AG20443 (cell line): ENCODE measurements at places on chromosomes 16 and 17.
A peak's percentile ranks its signal among the peaks of the same experiment; 100 is the strongest.

GRCh38 chr17:82729479-82730260, 5.7 kb upstream of the FN3K start:
- no peak for DNase-seq

GRCh38 chr16:15808071-15808470, 48.8 kb downstream of the MYH11 start:
- no peak for DNase-seq

GRCh38 chr17:50483266-50483665, 4.6 kb downstream of the RSAD1 start:
- DNase-seq = no peak

DNA sequence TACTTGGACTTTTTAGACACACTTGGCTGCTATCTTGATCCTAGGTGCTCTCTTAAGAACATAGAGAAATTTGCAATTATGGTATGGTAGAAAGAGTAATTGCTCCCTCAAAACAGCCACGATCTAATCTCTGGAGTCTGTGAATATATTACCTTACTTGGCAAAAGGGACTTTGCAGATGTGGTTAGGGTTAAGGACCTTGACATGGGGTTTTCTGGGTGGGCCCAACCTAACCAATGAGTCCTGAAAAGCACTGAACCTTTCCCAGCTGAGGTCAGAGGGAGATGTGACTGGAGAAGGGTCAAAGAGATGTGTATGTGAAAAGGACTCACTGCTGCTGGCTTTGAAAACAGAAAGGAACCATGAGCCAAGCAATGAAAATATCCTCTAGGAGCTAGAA, 26.7 kb upstream of the MED13 start:
- DNase-seq = no peak

GRCh38 chr17:35906191-35906925, 24.2 kb downstream of the RDM1 start:
- DNase-seq = peak; percentile 30

GRCh38 chr17:36946726-36947091, 2.0 kb upstream of the AATF start:
- no peak for DNase-seq

DNA sequence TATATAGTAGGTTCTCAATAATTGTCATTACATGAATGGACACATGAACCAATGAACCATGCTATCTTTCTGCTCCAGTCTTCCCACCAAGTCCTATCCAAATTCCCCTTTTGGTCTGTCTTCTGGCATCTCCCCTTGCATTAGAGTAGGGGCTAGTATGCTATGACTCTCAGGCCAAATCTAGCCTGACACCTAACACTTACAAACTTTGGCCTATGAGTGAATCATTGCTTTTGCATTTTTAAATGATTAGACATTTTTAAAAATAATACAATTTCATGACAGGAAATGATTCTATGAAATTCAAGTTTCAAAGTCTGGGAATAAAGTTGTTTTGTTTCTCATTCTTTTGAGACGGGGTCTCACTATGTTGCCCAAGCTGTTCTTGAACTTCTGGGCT, 102.5 kb upstream of the MAF start:
- no peak for DNase-seq

DNA sequence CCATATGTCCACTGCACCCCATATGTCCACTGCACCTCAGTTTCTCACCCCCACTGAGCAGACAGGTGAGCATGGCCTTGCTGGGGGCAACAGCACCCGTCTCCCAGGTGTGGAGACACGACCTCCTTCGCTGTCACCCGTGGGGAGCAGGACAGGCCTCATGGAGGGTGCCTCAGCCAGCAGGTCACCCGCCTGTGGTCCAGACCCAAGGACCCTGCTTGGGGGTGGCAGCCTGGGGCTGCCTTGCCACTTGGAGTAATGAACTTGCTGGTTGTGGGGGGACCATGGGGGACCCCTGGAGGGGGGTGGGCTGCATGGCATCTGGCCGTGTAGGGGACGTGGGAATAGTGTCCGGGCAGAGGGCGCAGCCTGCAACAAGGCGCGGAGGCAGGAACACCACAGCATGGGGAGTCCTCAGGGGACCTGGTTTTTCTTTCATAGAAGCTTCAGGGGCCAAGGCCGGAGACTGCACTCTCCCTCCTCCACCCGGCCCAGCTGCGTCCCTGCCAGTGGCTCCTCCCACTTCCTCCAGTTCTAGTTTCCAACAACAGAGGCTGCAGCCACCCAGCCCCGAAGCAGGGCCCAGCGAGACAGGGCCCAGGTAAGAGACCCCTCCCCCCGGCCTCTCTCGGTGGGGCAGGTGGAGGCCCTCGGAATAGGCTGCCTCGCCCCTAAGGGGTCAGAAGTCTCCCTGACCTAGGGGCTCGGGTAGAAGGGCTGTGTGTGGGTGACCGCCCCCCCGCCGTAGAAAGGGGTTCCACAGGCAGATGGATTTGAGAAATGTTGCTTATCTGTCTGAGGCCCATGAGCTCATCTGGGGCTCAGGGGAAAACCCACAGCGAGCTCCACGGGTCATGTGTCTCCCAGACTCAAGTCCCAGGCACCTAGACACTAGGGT, at the start of gene NHLRC4:
Gene NHLRC4 (plus strand): TSS at position 531 of the 898 bp plus-strand sequence. CDS start 1,043 bp downstream, outside the sequence.
- peak; percentile 73 for DNase-seq

DNA sequence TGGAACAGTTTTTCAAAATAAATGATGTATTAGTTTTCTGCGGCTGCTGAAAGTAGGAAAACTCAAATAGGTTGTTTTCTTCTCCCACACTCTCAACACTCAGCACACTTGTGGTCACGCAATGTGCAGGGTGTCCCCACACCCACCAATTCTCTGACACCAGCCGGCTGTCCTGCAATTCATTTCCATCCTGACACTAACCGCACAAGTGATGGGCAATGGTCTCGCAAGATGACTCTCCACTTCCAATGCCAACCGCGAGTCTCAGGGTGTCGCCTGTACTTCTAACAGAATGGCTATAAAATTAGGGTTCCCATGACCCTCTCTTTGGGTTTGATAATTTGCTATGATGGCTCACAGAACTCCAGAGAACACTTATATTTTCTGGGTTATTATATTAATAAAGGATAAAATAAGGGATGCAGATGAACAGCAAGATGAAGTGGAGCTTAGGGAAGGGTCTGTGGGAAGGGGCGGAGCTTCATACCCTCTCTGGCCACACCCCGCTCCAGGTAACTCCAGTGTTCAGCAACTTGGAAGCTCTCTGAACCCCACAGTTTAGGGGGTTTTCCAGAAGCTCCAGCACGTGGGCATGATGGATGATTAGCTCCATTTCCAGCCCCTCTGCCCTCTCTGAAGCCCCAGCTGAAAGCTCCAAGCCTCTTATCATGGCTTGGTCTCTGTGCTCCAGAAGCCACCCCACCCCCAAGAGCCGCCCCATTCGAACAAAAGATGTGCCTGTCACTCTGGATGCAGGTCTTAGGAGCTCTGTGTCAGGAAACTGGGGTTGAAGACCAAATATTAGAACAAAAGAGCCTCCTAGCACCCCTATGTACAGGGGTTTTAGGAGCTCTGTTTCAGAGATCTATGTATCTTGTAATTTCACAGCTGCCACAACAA, 19.8 kb downstream of the TAF1C start:
- no peak for DNase-seq

- no peak for DNase-seq
Observed at GRCh38 chr16:19680881-19681340, 37.1 kb downstream of the KNOP1 start.

DNA sequence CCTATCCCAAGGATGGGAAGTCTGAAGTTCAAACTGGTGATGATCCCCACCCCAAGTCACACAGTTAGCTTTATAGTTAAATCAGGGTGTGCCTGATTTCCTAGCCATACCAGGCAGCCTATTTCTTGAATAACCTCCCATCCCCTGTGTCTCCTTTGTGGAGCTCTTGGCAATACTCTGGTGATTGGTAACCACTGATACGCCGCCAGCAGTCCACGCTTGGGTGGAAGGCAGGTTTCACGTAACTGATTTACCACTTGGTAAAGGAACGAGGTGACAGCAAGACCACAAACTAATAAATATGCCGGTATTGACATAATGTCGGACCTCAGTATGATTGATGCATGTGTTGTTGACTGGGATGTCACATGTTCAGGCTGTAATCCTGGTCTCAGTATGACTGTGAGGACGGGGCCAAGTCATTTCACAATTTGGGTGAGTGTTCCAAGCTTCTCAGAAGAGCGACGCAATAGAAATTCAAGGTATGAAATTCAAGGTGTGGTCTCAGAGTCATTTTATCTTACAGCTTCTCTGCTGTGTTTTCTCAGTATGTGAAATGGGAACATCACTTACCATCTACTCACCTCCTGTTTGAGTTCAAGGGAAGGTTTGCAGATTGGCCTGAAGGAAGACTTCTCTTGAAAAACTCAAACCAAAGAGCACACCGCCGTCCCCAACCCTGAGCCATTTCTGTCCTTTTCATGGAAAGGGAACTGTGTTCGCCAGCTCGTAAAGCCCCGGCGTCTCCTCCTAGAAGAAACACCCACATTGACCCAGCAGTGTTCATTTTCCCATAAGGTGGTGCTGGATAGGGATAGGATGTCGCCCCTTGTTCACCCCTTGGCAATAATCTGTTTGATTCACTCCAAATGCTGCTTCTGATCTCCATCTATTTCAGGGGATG, 678.9 kb downstream of the WWOX start:
- DNase-seq = no peak

- DNase-seq = peak; percentile 72
Observed at GRCh38 chr16:12573730-12574383, 229.8 kb downstream of the CPPED1 start.

- no peak for DNase-seq
Observed at GRCh38 chr17:55314784-55315491, 50.2 kb downstream of the HLF start.

GRCh38 chr17:43645765-43646481, 15.8 kb downstream of the MEOX1 start:
- peak; percentile 91 for DNase-seq

- DNase-seq = no peak
Observed at GRCh38 chr17:39198186-39198566, 707 bp upstream of the CACNB1 start.

DNA sequence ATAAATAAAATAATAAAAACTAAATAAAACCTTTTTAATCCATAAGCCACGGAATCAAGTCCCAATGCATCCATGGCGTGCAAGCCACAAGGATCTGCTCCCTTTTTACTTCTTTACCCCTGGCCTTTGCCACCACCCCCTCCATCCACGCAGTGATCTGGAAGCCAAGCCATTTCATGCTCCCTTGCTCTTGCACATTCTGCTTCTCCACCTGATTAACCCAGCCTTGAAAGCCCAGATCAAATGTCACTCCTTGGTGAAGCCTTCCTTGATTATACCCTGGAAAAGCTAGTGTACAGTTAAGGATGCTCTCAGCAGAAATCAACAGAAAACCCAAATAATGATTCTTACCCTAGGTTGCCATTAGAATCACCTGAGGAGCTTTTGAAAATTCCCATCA, 9.9 kb downstream of the LRRC3C start:
- no peak for DNase-seq

GRCh38 chr17:32349854-32350665, at the start of gene ZNF207:
ZNF207 (plus strand) TSS chr17:32350157; CDS start chr17:32350286, 129 bp downstream.
- peak; percentile 97 for DNase-seq

GRCh38 chr16:58444265-58444664, 52.0 kb downstream of the GINS3 start:
- no peak for DNase-seq

- DNase-seq = peak; percentile 44
Observed at GRCh38 chr16:25014500-25015147, 545 bp downstream of the ARHGAP17 start.

- DNase-seq = peak; percentile 78
Observed at GRCh38 chr17:16516594-16517051, 24.6 kb upstream of the LRRC75A start.

GRCh38 chr17:38910325-38910724, 15.1 kb upstream of the LASP1NB start:
- DNase-seq = no peak

DNA sequence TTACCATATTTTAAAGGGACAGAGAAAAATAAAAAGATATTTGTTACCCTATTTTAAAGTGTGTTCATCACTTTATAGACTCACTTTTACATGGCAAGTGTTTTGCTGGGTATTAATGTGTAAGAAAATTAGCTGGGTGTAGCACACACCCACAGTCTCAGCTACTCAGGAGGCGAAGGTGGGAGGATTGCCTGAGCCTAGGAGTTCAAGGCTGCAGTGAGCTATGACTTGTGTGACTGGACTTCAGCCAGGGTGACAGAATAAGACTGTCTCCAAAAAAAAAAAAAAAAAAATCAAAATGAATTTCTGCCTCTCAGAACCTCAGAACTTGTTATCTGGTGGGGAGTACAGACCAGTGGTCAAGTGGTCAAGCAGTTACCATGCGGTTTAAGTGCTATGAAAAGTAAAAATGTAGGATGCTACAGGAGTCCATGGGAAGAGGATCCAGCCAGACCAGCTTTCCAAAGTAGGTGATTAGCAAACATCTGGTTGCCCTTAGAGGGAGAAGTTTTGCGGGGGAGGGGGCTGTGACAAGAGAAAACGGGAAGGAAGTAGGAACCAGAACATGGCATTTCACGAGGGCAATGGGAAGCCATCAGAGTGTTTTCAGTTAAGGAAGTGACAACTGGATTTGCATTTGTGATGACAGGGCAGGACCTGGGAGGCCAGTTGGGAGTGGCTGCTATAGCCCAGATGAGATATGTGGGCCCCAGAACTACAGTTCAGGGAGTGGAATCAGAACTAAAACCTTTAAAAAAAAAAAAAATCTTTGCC, 13.9 kb downstream of the CNEP1R1 start:
- DNase-seq = no peak

DNA sequence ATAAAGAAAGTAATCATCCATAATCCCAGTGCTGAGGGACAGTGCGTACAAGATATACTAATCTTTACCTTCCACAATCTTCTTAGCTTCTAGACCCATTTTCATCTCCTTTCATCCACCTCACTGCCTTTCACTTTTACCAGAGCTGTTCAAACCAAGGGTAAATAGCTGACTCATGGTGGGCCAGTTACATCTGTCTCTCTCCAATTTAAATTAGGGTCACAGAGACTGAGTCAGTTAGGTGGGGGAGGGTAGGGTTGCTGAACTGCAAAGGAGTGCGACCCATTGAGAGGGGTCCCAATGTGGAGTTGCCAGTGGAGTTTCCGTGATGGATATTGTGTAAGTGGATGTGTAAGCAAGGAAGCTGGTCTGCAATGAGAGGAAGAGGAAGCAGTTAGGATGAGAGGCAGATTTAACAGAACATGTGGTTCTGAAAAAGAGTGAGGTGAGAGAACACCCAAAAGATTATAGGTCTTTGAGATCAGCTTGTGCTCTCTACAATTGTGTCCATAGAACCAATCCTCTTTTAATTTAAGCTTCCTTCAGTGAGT, 83.5 kb downstream of the GP2 start:
- no peak for DNase-seq
